ENCODE measurements at places on chromosomes 13 and 19.

DNA sequence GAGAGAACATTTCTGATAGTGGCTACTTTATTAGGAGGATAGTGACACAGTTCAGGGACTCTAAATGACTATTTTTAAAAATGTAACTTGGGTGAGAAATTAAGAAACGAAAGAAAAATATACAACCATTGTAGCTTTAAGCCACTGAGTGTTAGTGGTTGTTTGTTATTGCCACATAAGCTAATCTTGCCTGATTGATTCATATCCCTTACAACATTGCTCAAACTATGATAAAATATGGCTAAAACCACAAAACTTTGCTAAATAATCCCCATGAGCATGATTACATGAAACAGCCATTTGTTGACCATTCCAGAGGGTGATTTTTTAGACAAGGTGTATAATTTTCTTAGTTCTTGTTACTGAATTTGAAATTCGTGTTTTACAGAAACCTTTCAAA, 343.4 kb downstream of the SLITRK5 start:
- DNase-seq = peak; percentile 91

DNA sequence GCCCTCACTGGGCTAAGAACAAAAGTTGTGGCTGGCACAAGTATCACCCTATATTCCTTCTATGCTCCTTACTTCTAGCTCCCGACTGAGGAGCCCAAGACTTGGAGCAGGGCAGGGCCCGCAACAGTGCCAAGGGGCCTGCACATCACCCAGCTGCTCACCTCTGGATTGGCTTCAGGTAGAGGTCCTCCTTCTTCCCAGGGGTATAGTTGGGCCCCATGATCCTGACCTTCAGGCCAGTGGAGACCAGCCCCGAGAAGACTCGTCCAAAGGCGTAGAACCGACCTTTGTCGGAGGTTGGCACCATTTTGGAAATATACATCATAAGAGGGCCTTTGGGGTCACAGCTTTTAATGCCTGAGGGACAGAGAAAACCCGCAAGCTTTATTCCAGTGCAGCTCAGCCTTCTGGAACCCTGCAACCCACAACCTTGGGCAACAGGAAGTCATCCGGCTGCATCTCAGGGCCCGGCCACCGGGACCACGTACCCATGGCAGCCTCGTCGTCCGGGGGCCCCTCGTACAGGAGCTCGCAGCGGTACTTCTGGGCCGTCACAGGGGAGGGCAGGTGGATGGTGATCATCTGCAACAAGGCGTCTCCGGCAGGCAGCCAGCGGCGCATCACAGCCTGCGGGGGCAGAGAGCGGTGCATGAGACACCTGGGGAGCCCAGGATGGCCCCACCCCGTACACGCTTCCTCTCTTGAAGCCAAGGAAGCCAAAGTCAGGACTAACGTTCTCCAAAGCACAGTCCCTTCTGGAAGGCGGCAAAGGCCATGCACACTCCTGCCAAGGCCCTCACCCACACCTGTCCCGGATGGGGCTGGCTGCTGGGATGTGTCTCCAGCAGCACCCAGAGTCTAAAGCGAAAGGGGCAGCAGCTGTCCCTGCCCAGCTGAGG, 4.7 kb downstream of the EEF2 start:
- no peak for DNase-seq

GRCh38 chr13:44920013-44920412, 69.3 kb downstream of the NUFIP1 start:
- no peak for DNase-seq

DNA sequence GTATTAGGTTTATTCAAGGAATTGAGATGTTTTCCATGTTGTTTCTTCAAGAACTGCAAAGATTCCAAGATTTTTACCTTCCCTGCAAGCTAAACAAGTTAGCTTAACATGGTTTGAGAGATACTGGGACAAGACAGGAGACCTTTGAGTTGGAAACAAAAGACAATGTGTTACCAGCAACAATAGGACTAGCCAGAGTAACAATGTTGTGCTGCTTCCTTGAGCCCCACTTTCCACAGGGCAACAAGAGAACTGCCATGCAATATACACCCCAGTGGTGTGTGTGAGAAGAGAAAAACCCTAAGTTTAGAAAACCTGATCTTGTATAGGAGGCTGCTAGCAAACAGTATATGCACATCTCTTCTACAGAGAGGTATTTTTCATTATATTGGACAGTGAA, 264.6 kb downstream of the PCDH20 start:
- DNase-seq = no peak

GRCh38 chr13:49407068-49407467, 36.8 kb downstream of the CAB39L start:
- DNase-seq = no peak

- DNase-seq = no peak
These were observed 17.4 kb upstream of the NPAS1 start for GRCh38 chr19:47002106-47002766.

- DNase-seq = peak; percentile 46
These were observed 9.9 kb upstream of the PRODH2 start for GRCh38 chr19:35822579-35822978.

- no peak for DNase-seq
These were observed 97.7 kb downstream of the ING1 start for GRCh38 chr13:110811008-110811720.

- no peak for DNase-seq
These were observed 9.7 kb downstream of the PTBP1 start for GRCh38 chr19:806815-807421.

DNA sequence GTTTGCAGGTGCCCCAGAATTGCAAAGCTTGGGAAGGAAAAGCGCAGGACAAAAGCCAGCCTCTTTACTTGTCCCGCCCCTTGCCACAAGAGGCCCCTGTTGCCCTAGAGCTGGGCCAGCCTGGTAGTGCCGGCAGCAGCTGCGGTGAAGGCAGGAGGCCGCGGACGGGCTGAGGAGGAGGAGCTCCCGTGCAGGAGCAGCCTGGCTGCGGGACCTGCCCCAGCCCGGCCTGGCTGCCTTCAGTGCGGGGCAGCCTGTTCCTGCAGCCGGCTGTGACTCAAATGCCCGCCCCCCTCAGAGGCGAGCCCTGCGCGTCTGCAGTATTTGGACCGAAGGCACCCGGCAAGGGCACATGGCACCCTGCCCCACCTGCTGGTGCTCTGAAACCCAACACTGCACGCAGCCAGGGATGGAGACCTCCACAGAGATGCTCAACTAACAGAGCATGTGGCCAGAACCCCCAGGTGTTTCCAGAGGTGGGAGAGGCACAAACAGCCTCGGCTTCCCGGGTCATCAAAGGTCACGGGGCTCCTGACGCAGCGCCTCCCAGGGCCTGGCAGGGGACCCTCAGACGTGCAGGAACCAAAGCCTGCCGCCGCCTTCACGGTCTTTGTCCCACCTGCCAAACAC, 29.7 kb downstream of the NAXD start:
- no peak for DNase-seq
